Nephron progenitor cell (in vitro differentiated cells): ENCODE measurements at places on chromosomes 6 and 20.

DNA sequence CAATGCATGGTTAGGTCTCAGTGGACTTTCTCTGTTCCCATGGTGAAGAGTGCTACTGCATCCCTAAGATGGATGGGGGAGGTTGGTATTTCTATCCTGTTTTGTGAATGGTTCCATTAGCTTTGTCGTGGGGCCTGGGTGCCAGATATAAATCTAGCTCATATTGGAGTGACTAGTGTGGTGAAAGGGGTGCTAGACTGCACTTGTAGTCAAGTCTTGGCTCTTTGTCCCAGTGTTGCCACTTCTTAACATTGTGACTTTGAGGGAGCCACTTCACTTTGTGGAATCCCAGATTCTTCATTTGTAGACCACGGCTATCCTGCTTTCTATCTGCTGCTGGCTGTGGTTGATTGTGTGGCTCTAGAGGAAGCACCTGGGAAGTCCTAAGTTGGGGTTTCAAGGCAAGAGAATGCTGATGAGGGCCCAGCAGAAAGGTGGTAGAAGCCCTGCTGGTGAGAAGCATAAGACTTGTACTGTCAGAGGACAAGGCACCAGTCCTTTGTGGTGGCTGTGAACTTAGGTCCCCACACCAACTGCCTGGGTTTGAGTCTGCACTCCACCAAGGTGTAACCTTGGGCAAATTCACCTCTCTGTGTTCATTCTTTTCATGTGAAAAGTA is 44.1 kb downstream of the VAPB start:
- DNase-seq, result no peak

GRCh38 chr6:1708122-1708521 is 98.4 kb downstream of the FOXC1 start:
- DNase-seq, result peak; percentile 67

GRCh38 chr6:157120534-157121232 is 202.6 kb downstream of the TMEM242 start:
- no peak for DNase-seq

DNA sequence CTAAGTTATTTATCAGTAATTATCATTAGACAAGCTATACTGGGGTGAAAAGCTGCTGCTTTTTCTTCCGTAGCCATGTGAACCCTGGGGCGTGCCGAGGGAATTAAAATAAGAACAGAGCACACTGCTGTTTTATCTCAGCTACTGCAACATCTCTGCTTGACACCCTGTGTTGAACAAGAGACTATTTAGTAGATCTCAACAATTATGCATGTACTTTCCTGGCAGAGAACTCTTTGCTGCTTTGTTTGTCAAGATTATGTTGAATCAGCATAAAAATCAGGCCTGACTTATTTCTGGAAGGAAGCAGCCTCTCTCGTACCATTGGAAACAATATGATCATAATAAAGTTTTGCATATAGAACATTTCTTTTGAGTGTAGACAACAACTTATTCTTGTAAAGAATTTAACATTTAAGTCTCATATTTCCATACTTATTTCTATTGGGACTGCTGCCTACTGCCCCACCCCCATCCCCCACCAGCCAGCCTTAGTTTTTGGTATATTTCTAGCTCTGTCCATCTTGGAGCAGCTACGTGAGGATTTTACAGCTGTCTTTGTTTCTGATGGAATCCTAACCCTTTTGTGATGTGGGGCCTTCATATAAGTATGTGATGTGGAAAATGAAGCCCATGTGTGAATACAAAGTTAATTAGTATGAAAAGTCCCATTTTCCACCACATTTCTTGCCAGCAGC is 1011.4 kb downstream of the KIF16B start:
- no peak for DNase-seq

GRCh38 chr6:53717566-53717965 is 52.0 kb upstream of the KLHL31 start:
- DNase-seq, result no peak

DNA sequence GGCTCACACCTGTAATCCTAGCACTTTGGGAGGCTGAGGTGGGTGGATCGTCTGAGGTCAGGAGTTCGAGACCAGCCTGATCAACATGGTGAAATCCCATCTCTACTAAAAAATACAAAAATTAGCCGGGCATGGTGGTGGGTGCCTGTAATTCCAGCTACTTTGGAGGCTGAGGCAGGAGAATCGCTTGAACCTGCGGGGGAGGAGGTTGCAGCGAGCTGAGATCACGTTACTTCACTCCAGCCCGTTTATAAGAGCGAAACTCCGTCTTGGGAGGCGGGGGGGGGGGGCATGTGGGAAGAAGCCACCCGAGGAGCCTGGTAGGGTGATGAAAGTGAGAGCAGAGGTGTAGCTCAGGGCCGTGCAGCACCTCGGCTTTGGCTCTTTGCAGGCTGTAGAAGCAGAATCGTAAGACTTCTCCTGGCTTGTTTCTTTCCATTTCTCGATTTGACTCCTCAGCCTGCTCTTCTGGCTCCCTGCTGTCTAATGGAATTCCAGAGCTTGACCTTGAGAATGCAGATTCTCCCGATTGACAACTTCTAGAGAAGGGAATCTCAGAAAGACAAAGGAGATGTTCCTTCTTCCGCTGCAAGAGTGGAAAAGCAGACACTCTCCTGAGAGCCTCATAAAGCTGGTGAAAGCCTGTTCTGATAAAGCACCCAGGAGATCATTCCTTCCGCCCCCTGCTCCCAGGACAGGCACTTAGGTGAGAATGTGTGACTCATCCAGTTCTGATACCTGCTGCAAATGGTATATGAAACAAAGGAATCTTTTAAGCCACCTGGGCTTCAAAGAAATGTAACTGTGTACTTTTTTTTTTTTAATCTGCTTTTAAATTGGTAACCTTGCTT is 26.0 kb upstream of the PPP1R16B start:
- DNase-seq, result no peak

DNA sequence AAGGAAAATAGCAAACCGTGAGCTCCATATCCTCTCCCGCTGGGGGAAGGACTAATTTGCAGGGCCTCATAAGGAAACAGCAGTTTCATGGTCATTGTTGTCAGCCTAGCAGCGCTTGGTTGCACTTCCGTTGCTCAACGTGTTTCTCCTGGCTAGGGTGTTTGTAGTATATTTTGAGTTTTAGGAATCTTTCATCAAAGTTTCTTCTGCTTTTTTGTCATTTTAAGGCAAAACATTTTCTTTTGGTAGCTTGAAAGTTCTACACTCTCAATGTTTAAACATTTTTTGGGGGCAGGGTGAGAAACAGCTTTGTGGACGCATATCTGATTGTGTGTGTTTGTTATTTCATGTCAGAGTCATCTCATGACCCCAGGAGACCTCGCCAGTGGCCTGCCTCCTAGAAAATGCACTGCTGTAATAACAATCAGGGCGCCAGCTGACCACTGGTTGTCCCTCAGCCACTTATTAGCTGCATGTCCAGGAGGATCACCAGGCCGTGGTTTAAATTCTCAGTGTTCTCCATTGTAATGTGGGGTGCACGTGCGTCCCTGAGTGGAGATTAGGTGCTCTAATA is 20.6 kb downstream of the JARID2 start:
- DNase-seq, result no peak

DNA sequence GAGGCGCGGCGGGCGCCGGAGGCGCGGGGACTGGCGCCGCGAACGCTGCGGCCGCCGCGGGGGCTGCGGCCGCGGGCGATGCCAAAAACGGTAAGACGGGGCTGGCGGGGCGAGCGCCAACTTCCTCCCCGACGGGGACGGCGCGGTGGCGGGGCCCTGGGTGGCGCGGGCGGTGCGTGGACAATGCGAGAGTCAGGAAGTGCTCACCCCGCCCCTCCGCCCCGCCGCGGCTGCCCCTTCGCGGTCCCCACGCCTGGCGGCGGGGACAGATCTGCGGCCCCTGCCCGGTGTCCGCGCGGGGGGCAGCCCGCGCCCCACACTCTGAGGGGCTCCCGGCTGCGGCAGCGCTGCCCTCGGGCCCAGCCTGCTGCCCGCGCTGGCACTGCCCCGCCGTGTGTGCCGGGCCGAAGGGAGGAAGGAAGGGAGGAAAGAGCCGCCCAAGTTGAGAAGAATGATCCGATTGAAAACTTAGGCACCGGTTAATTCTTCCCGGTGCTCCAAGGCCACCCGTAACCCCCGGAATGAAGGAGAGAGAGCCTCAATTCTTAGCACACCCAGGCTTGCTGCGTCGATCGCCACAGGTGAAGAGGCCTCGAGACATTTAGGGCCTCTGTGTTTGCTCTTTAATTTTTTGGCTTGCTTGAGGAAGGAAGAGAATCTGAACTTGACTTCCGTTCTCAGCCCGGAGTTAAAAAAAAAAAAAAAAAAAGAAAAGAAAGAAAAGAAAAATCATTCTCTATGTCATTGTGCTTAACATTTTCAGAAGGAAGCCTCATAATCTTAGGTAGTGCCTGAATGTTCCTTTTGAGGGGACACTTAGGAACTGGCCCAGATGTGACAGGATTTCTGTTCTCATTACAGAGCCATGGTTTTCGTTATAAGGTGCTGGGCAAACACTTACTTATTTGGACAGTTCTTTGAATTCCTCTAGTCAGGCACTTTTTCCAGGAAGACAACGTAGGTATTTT is 982 bp downstream of the HECA start:
- peak; percentile 67 for DNase-seq

GRCh38 chr20:43691928-43692524 is 25.1 kb downstream of the MYBL2 start:
- peak; percentile 70 for DNase-seq

DNA sequence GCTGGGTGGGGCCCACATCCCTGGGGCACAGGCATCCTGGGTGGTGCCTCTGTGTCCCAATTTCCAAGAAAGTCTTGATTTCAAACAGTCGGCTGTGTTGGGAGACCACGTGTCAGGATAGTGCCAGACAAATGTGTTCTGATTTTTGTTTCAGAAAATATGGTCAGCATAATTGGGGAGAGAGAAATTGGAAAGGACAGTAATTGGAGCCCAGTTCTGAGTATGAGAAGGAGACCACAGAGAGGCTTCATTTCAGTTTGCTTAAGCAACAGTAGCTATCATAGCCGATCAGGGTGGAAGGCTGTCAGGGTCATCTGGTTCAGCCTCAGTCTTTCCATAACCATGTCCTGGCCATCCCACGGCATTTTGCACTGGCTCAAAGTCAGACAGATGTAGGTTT is 220.7 kb downstream of the CDC5L start:
- DNase-seq, result no peak

DNA sequence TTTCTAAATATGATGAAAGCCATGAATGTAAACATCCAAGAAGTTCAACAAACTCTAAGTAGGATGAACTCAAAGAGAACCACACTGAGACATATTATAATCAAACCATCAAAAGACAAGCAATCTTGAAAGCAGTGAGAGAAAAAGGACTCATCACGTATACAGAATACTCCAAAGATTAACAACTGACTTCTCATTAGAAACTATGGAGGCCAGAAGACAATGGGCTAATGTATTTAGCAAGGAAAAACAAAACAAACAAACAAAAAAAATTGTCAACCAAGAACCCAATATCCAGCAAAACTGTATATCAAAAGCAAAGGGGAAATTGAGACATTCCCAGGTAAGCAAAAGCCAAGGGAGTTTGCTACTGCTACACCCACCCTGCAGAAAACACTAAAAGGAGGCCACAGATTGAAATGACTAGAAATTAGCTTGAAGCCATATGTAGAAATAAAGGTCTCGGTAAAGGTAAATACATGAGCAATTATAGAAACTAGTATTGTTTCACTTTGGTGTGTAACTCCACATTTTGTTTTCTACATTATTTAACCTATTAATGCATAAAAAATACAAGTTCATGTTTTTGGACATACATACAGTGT is 301.1 kb upstream of the QKI start:
- no peak for DNase-seq

DNA sequence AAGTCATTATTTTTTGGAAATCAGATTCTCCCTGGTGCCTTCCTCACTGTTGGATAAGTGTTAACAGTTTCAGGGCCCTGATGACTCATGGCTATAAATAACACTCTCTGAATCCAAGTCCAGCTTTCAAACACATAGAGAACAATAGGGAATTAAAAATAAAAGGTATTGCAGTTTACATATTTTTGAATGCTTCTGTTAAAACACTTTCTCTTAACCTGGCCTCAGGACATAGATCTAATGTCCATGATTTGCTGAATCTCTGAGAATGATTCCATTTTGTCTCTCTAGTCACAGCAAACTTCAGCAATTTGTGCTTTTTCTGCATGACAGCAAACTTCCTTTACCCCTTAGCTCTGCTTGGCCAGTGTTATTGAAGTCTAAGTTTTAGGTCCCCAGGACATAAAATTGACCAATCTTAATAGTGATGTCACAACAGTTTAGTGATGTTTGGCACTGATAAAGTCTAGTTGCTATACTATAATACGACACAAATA is 1192.4 kb upstream of the CITED2 start:
- DNase-seq, result no peak

DNA sequence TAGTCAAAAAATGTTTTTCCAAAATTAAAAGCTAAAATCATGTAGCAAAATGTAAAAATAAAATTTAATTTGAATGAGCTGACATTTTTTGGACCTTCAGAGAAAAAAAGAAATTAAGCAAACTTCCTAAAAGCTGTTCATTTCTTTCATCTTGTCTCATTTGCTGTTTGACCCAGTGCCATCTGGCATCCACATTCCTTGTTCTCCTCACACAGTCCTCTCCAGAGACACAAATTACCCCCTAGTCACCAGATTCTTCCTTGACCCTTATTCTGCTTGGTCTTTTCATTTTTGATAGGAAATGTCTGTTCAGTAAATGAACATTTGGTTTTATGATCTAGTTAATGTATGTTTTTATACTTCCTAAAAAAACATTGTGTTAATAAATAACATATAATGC is 55.2 kb downstream of the HDDC2 start:
- DNase-seq, result no peak

- DNase-seq, result no peak
Measured at GRCh38 chr6:8195040-8195713, 92.8 kb upstream of the EEF1E1 start.

- DNase-seq, result peak; percentile 77
Measured at GRCh38 chr20:46681032-46681854, 8.0 kb downstream of the TP53RK start.
